Fibroblast of mammary gland (primary cell): ENCODE measurements at places on chromosomes 3 and 15.

GRCh38 chr3:116806351-116806750, 96.8 kb downstream of the TUSC7 start:
- no peak for DNase-seq

GRCh38 chr3:65751123-65751700, 287.5 kb downstream of the MAGI1 start:
- peak; percentile 29 for DNase-seq

DNA sequence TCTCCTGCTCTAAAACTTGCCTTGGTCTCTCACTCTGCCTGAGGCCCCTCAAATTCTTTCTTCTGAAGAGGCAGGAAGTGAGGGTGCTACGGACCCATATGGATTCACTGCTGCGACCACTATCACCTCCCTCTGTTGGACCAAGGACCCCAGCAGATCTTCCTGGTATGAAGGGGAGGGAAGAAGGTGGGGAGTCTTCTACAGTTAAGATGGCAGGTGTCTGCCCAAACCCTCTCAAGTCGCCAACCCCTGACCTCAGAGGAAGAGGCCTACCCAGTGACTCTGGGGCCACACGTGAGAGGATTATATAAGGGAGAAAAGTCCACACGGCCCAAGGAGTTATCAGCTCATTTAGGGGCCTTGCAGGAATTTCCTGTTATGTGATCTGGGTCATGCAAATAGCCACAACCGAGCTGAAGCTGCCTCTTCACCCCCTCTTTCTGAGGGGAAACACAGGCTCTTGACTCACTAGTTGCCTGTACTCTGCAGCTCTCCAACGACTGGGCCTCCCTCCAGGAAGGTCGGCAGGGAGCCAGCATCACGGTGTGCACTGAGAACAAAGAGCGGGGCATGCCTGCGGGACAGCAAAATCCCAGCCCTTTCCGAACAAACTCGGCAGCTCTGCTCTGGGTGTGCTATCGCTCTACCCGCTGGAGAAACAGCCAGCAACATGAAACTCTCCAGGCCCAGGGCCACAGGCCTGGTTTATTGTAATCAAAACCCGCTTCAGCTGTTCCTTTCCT, 116.0 kb downstream of the XXYLT1 start:
- peak; percentile 92 for DNase-seq

- peak; percentile 88 for DNase-seq
Measured at GRCh38 chr15:59199626-59200465, 6.8 kb upstream of the LDHAL6B start.

DNA sequence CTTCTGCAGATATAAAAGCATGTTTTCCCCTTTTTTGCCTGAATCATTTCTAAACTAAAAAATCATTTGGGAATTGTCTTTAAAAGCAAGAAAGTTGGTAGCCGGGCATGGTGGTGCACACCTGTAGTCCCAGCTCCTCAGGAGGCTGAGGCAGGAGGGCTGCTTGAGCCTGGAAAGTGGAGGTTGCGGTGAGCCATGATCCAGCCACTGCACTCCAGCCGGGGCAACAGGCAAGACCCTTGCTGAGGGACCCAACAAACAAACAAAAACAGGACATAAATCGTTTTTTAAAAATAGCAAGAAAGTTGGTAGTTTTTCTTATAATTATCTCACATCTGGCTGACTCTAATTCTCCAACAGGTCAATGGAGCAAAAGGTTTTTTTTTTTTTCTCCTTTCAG, 2.5 kb downstream of the HIGD1A start:
- DNase-seq = no peak

GRCh38 chr3:16998236-16998923, 113.6 kb downstream of the PLCL2 start:
- DNase-seq = peak; percentile 37

GRCh38 chr3:152688313-152688712, 146.6 kb upstream of the P2RY1 start:
- DNase-seq = no peak

DNA sequence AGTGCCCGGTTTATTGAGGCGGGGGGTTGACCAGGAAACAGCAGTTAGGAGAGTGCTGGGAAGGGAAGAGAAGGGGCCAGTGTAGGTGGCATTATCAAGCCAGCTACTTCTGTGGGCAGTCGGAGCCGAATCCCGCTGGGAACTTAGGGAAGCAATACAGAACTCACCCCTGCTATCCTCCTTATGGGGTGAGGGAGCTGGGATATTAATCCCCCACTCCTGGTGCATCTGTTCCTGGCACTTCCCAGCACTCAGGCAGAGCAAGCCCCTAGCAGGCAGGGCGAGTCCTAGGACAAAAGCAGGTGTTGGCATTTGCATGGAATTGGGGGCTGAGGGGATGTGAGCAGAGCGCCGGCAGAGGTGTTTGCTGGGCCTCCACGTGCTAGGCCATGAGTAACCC, 48.6 kb downstream of the SMAD6 start:
- no peak for DNase-seq

DNA sequence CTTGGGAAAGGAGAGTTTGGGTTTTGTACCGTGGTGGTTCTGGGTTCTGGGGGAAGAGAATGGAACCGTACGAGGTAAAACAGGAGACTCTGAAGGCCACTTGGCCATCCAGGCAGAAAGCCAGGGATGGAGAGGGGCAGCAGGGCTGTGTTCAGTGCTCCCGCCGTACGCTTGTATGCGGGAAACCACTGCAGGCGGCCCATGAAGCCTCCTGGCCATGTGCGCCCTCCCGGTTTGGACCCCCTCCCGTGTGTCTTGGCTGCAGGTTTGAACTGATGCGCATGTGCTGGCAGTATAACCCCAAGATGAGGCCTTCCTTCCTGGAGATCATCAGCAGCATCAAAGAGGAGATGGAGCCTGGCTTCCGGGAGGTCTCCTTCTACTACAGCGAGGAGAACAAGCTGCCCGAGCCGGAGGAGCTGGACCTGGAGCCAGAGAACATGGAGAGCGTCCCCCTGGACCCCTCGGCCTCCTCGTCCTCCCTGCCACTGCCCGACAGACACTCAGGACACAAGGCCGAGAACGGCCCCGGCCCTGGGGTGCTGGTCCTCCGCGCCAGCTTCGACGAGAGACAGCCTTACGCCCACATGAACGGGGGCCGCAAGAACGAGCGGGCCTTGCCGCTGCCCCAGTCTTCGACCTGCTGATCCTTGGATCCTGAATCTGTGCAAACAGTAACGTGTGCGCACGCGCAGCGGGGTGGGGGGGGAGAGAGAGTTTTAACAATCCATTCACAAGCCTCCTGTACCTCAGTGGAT, 50.6 kb downstream of the PGPEP1L start:
- no peak for DNase-seq
